ENCODE measurements at places on chromosomes 2 and 18.

- DNase-seq = no peak
Measured at GRCh38 chr2:88692187-88692586, 714 bp downstream of the RPIA start.

GRCh38 chr18:21389283-21389682 lies 147.3 kb downstream of the GREB1L start:
- DNase-seq = no peak

DNA sequence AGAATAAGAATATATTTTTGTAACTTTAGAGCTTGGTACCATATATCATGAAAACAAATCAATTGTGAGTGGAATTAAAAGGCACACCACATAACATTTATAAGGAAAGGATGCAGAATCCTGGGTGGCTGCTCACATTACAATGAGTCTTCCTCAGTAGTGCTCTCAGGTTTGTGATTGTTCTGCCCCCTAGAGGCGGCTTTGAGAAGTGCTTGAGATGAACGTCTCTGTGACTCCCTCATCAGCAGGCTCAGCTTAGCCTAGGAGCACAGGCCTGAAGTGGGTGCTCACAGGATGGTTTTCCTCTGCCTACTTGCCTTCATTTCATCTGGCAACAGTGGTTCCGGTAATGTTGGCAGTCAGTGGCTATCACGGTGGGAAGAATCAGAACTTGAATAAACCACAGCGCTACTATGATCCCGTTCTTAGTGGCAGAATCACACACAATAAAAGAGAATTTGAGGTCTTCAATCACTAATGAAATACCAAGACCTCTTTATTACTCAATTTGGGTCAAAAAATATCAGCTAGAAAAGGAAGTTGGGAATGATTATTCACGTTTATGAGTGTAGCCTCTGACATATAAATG lies 38.1 kb upstream of the B4GALT6 start:
- peak; percentile 57 for DNase-seq

GRCh38 chr2:186544255-186544675 lies 45.6 kb upstream of the ITGAV start:
- DNase-seq = peak; percentile 76

- no peak for DNase-seq
Measured at GRCh38 chr18:44849361-44849760, 168.7 kb downstream of the SETBP1 start.

DNA sequence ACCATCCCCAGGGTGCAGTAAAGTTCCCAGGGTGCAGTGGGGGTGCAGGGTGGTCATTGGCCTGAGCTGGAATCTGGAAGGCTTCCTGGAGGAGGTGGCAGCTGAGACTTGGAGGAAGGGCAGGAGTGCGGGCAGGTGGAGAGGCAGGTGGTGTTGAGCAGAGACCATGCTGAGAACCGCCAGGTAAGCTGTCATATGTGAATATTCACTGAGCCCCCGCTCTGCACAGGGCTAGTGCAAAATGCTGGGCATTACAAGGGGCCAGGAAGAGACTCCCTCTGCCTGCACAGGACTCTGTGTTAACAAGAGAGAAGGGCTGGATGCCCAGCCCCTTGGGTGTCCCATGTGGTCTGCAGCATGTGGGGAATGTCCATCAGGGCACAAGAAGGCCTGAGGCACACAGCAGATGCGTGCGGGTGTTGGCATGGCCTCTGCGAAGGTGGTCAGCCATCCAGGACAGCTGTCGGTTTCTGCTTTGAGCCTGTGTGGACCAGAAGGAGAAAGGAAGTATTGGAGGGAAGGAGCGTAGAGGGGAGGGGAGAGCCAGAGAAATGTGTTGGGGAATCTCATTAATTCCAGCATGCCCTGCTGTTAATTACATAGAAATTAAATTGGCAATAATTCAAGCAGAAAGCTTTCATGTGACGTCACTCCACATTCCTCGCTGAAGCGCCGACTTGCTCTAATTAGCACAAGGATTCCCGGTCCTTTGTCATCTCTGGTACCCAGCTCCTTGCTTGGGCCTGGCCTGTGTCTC lies 62.8 kb upstream of the OTOS start:
- DNase-seq = no peak

- DNase-seq = peak; percentile 9
Measured at GRCh38 chr2:214103276-214104001, 307.4 kb upstream of the VWC2L start.

DNA sequence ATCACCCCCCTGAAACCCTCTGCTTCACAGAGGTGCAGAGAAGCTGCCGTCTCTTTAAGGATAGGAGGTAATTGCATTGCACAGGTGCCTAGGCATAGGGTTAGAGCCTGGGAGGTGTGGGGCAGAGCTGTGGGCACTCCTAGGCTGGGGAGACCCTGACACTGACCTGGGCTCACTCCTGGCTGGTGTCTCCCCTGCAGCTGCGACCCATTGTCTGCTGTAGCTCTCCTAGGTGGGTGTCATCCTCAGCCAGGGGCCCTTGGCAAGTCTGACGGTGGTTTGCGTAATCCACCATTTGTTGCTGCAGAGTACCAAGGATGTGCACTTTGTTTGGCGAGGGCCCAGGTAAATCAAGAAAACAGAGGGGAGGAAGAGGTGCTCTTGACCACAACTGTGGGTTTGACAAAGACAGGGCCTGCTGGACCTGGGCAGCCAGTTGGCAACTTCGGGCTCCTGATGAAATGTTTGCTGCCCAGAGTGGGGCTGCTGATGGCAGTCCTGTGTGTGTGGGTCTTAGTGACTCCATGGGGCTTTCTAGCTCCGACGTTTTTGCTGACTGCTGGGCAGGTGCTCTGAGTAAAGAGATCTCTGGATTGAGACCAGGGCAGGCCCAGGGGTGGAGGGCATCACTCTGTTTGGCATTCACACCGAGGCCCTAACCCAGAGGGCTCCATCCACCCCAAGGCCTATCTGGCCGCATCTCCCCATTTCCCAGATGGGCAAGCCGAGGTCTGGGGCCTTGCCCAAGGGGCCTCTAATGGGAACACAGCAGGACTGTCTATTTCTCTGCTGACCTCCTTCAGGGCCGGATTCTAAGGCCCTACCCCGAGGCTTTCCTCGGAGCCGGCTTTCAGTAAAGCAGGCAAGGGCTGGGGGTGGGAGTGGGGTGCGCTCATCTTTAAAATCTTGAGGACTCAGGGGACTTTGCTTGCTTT lies 67.7 kb downstream of the EDAR start:
- DNase-seq = no peak

GRCh38 chr2:181046833-181047232 lies 66.4 kb downstream of the UBE2E3 start:
- no peak for DNase-seq

DNA sequence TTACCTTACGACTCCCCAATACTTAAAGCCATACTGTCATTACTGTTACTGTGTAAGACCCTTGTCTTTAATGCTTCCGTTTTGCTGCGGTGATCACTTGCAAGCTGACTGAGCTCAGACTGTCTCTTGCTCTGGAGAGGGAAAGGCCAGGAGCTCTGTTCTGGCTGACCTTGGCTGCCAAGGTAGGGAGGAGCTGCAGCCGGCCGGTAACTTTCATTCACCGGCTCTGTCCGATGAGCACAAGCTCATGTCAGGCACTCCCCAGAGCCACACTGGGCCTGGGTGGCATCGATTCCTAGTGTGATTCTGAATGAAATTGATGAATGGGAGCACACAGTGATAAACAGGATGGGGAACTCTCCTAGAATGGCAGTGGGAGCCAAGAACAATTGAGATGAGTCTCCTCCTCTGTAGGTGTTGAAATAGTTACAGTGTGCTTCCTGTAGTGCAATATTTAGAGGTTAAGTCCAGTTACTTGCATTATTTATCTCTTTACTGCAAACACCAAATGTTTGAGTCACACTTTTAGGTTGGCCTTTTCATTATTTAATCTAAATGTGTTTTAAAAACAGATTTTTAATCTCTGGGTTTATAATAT lies 100.9 kb downstream of the ATP9B start:
- DNase-seq = no peak

DNA sequence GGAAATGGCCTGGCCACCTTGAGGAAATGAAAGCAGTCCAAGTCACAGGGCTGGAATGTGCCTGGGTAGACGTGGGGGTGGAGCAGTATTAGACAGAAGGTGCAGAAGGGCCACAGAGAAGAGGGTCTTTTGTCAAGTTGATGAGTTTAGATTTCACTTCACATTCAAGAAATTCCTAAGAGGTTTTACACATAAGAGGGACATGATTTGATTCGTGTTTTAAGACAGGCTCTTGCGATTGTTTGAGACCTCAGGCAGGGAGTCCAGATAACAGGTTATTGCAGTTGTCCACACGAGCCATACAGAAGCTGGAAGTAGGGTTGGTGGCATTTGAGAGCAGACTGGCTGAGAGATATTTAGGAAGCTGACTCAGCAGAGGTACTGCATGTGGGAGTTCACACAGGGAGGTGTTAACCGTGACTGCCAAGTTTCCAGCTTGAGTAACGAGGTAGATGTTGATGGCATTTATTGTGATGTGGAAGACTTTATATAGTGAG lies 64.6 kb downstream of the NEB start:
- no peak for DNase-seq

DNA sequence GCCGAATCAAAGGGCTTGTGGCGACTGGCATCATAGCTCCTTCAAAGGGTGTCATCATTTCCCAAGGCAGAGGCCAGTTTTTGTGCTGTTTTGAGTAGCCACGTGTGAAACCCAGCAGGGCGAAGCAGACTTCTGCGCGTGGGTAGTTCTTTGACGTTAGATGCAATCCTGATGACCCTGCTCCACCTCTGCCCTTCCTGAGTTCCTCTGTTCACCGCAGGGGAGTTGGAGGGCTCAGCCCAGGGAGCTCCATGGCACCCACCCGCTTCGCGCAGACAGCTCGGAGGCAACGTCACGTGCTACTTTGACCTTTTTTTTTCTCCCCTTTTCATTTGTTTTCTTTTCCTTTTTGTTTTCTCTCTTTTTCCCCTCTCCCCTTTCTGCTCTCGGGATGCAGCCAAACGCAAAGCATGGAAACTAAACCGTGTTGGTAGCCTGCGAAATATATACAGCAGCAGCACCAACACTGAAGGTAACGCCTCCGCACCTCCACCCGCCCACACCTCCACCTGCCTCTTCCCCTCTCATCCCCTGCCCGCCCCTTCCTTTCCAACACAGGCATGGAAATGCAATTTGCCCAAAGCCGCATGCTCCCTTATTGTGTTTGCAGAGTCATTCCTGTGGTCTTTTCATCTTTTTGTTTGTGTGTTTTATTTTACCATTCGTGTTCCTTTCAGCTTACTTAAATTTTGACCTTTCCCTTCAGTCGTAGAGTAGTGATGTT lies 153.6 kb downstream of the GBX2 start:
- DNase-seq = no peak

- DNase-seq = no peak
Measured at GRCh38 chr2:25684577-25685473, 11.4 kb upstream of the DTNB start.

DNA sequence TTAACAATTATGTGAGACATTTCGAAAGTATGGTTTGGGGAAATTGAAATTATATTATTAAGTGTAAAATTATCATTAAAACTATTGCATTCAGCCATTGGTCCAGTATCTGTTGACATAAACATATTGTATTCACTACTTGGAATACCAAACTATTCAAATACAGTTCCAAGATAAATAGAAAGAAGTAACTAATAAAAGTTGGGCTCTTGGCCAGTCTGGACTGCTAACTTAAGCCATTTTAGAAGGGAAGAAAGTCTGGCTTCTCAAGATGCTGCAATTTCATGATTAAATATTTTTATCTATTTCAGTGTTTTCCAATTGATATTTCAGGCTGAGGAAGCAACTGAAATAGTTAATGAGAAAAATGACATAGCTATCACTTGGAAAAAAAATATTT lies 109.8 kb upstream of the CHRNA1 start:
- peak; percentile 48 for DNase-seq

Measured in fibroblast of gingiva (primary cell).